Activated CD4-positive, alpha-beta T cell treated with anti-CD3 and anti-CD28 coated beads, Interleukin-2, amount 10 ng/mL, durations not matched to agents 24 days and 14 days (primary cell): ENCODE measurements at places on chromosomes 4 and X.

GRCh38 chr4:102734591-102735385, 26.0 kb downstream of the MANBA start:
- DNase-seq = peak; percentile 70

DNA sequence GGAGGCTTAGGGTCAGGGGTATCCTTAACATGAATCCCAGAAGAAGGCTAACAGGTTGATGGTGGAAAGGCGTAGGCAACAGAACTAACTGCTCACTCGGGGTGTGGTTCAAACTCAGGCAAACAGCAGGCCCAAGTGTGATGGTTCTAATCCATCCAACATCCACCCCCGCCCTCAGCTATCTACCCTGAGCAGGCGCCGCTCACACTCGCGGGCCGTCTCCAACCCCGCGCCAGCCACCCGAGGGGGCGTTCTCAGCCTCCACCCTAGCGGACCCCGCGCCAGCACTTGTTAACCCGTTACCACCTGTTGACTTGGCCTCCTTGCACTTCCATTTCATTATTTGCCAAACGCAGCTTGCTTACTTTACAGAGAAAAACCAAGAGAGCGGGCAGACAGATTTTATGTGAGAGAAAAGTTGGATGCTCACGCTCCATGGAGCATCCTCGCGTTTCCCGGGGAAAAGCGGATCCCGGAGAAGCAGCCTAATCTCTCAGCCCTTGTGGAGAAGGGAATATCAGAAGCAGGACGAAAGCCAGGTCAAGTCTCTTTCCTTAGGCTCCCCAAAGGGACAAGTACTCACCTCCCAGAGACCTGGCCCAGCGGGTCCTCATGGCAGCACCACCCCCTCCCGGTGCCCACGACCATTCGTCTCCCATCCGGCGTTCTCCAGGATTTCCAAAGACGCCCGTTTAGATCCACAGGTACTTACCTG, 773 bp downstream of the SNCA start:
- peak; percentile 58 for DNase-seq

DNA sequence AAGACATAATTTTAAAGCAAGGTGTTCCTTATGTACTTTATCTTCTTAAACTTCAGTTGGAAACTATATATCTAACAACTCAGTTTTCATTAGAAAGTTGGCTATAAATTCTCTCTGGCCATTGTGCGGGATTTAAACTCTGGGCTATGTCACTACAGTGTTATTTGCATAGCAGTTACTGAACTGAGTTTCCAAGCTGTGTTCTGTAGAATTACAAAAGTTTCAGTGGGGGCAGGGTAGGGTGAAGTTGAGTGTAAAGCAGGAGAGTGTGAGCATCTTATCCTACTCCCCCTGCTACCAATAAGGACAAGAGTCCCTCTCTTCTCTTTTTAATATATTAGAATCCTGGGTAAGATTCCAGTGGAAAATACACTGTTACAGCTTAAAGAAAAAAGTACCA, 254.5 kb upstream of the SLITRK2 start:
- DNase-seq = no peak

GRCh38 chr4:3827616-3828492, 61.7 kb downstream of the ADRA2C start:
- DNase-seq = no peak

DNA sequence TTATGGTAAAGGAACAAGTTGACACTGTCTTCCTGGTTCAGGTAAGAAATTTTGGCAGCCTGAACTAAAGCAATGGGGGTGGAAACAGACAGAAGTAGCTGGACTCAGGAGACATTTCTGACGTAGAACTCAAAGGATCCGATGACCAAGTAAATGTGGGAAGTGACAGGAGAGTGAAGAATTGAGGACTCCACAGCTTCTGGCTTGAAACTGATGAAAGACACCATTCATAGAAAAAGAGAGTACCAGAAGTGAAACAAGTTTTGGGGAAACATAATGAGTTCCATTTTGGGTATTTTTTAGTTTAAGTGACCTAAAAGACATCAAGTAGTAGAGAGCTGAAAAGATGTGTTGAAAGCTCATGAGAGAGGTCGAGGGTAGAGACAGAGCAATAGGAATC, 5.7 kb downstream of the FAM120C start:
- DNase-seq = no peak

DNA sequence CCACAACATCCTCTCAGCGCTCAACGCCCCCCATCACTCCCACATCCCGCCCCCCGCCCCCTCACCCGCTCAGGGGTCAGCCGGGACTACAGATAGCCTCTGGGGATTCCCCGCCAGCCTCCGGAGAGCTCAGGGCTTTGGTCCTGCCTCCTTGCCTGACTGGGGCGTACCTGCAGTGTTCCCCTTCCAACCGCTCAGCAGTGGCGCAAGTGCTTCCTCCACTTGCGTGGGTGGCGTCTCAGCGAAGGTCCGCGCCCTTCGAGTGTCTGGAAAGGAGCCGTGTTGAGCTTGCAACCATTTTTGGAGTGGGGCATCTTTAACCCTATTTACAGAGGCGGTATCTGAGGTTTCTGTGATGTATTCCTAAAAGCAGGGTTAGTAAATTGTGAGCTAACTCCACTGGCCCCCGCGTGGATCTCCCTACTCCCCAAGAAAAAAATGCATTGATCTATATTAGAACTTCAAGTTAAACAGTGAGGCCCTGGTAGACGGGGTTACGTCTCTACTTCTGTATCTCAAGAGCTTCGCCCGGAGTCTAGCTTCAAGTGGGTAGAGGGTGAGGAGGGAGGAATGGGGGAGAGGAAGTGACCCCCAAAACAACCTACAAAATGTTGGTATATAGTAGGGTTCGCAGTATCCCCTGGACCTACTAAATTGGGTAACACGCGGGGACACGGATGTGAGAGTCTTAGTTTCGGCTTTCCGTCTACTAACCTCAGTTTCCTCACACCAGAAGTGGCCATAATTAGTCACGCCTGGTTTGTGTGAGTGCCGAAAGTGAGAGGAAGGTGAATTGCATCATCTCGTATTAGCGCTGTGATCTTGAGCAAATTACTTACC, 16.1 kb downstream of the NKX3-2 start:
- no peak for DNase-seq

DNA sequence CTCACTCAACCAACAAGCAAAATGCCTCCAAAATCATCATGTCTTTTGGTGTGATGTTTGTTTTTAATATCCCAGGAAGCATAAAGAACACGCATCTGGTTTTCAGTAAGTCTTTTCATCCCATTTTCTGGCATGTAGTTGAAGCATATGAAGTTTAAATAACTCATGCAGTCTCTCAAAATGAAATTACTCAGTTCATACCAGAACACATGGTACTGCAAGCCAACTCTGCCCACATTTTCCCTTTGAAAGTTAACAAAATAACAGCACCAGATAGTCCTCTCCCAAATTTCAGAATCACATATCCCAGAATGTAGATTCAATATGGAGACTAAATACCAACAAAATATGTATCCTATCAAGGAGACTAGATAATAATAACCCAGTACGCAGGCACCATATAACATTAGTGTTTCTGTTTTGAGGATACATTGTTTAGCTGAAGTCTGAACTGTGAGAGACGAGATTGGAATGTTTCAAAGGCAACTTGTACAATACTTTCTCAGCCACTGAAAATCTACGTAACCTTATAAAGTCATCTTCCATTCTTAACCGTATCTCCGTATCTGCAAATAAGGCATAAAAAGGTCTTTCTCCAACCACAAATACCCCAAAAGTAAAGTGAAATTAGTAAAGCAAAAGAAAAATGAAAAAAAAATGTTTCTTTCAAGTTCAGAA, 23.1 kb downstream of the CORIN start:
- no peak for DNase-seq

GRCh38 chr4:102263024-102263787, 82.1 kb downstream of the SLC39A8 start:
- DNase-seq = peak; percentile 70

GRCh38 chrX:13755254-13755653, 20.7 kb downstream of the OFD1 start:
- peak; percentile 60 for DNase-seq

DNA sequence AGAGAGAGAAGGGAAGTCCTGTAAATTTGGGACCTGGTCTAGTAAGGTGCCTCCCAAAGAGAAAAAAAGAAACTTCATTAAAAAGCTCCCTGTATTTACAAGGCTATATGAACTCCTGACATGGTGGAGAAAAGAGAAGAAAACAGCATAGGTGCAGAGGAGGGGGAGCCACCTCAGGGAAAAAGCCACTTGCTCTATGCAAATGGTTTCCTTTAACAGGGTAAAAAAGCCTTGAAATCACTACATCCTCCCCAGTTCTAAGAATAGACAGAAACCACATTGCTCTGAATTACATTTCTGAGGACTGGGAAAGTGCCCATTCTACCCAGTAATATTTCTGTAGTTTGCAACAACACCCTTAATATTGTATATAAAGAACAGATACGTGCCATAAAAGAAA, 165.5 kb downstream of the KLF8 start:
- peak; percentile 71 for DNase-seq

- no peak for DNase-seq
Observed at GRCh38 chr4:66539745-66540144, 869.5 kb upstream of the EPHA5 start.

GRCh38 chrX:83845397-83845796, 15.5 kb upstream of the CYLC1 start:
- peak; percentile 54 for DNase-seq

DNA sequence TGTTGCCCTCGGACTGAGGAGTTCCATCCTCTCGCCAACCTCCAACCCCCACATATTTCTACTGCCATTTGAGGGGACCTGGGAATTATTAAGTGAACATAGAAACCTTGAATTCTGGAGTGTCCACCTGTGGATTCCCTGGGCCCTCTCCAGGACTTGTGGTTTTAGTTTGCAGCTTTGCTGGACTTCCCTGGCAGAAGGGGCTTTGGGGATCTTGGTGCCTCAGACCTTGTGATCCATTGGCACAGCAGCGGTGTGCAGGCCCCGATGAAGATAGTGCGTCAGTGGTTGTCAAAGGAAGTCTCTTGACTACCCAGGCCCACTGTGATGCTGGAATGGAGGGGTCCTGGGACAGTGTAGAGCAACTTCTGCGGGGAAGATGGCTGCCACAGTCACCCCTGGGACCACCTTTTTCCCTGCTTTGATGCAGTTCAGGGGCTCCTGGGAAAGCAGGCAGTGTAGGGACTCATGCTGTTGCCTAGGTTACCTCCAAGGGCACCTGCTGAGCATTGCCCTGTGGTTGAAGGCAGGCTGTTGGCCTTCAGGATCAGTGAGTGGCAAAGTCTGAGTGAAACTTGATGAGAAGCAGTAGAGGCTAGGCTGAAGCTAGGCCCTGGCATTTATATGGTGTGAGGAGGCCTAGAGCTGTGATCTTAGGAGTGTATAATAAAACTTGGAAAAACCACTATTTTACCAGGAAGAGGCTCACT, 2.2 kb downstream of the SLC16A2 start:
- DNase-seq = no peak

DNA sequence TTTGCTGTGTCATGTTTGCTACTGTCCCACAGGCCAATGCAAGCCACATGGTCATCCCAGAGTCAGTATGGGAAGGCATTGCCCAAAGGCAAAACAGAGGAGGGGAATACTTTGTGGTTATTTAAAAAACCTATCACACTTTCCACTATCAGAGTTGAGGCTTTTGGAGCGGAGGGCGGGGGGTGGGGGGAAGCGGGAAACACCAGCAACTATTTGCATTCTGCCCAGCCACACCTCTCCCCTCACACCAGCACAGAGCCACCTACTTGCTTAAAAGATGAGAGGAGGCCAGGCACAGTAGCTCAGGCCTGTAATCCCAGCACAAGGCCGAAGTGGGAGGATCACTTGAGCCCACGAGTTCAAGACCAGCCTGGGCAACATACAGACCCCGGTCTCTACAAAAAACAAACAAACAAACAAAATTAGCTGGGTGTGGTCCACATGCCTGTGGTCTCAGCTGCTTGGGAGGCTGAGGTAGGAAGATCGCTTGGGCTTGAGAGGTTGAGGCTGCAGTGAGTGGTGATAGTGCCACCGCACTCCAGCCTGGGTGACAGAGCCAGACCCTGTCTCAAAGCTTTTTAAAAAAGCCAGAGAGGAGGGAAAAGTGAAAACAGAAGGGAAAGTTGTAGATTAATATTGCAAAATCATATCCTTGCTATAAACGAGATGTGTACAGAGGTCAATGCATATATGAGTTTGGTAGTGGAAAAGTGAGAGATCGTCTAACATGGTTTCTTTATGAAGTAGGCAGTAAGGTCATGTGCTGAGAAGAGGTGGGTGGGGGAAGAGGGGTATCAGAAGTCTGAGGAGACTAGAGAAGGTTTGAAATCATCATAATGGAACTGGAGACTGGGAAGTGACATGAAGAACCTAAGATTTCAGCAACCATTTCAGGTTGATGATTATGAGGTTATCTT, 1.9 kb upstream of the CHST7 start:
- DNase-seq = no peak

- DNase-seq = peak; percentile 91
Observed at GRCh38 chr4:123477711-123478209, 81.2 kb downstream of the SPRY1 start.

DNA sequence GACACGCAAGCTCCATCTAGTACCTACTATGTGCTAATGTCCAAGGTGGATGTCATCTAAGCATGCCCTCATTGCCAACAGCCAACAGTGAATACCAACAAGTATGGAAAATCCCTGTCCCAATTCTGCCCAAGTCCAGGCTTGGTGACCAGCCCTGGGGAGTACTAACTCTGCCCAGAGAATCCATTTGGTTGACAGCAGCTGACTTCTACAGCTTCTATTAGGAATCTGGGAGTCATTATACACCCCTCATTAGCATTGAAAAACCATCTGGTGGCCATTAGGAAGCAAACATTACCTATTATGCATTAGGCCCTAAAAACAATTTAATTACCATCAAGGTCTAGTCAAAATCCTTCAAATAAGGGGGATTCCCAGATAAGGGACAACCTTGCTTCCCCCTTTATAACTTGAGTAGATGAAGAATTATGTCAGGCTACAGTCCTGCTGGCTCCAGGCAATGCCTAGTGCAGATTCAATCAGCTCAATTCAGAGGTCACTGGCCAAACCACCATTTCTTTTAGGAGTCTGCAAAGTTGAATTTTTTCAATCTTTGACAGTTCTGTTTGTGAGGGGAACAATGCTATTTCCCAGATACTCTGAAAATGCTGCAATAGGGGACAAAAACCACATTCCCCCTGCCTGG, 228.0 kb upstream of the LDB2 start:
- DNase-seq = no peak

DNA sequence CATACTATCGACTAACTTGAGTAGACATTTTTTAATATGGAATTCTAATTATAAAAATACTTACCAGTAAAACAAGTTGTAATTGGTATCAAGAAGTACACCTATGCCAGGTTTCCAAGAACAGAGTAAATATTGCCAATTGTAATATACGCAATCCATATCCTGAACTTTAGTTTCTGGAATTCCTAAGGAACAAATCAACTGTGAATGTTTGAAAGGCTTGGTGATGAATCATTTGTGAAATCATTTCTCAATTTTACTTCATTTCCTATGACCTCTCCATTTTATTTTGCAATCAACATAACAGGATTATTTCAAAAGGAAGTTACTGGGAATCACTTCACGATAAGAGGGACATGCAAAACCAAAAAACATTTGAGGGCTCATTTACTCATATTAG, 3.7 kb downstream of the IL13RA2 start:
- no peak for DNase-seq
